ENCODE measurements at places on chromosomes 7 and 10.

DNA sequence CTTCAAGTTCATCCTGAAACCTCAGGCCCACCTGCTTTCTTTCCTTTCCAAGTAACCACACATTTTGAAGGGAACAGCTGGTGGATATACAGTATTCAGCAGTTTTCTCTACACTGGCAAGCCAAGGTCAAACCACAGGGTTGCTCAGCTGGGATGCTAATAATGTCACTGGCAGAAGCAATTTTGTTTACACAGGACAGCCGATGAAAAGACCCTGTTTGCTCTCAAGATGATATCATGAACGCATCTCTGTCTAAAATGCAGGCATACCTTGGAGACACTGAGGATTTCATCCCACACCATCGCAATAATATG lies 186.2 kb downstream of the USP6NL start:
- DNase-seq, result no peak

DNA sequence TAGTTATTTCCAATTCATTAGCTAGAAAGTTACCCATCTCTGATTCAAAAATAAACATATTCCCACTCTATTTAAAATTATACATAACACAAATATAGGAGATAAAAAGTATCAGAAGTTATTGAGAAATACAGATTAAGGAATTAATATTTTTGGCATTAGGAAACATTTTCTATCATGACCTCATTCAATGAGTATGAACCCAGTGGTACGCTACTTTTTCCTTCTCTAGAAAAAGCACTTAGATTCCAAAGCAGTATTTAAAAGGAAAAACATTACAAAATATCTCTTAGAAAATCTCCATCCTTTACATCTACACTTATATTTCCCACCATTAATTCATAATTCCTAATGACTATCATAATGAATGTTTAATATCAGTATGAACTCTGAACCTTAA lies 240.6 kb upstream of the GNAI1 start:
- DNase-seq, result no peak

DNA sequence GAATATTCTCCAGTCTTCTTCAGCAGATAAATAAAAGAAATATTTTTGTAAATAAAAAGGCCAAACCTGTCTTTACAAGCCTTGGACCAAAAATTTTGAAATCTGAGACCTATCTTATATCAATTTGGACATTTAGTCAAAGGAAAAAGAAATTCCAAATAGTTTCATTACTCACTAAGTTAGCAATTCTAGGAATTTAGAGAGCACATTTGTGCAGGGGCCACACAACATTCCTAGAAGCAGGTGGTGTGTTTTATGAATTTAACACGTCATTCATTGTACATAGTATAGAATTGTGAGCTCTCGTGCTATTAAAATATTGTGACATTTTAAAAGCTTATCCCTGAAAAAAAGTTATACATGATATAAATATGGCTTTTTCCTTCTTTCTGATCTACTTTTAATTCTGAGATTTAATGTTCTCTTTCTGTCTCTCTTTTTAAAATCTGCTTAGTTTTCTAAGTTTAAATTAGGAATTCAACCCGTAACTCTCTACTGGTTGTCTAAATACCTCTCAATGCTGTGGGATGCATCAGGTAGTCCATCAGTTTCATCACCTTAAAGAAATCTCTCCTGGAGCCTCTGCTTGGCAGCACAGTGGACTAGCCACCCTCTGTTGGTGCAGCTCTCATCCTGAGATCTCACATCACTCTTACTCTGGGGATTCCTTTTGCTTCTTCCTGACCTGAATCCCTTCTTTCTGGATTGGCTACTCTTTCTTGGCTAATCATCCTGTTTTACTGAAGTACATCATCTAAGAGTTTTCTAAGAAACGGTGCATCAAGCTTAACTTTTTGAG lies 124.5 kb downstream of the SEMA3E start:
- no peak for DNase-seq

DNA sequence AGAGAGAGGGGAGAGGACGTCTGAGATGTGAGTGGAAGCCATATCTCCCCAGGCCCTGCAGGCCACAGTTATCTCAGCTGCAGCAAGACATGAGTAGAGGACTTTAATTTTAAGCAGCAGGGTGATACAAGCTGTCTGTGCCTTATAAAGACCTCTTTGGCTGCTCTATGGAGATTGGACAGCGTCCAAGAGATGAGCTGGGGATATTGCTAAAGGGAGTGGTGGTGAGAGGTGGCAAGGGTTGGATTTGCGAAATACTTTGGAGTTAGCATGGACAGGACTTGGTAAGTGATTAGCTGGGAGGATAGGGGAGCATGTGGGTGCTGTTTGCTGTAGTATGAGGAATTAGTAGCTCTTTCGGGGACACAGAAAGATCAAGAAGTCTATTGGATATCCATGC lies 191.8 kb downstream of the CACNB2 start:
- DNase-seq, result no peak

- DNase-seq, result no peak
These were observed 42.8 kb upstream of the POM121L12 start for GRCh38 chr7:52992479-52993162.

DNA sequence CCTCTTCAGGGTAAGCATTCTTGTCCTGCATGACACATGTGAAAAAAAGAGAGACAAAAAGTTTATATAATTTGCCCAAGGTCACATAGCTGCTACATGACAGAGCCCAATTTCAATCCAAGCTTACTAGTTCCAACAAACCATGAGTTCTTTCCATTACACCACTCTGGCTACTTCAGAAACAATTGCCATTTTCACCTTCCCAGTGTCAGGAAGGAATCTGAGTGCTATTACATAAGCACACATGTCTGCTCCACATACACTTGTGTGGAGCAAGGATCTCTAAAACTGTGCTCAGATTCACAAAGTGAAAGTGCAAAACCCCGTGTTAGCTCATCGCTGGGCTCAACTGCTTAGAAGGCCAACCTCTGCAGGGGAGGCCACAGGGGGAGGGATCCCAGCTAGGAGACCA lies 356.2 kb upstream of the NFE2L3 start:
- DNase-seq, result no peak

DNA sequence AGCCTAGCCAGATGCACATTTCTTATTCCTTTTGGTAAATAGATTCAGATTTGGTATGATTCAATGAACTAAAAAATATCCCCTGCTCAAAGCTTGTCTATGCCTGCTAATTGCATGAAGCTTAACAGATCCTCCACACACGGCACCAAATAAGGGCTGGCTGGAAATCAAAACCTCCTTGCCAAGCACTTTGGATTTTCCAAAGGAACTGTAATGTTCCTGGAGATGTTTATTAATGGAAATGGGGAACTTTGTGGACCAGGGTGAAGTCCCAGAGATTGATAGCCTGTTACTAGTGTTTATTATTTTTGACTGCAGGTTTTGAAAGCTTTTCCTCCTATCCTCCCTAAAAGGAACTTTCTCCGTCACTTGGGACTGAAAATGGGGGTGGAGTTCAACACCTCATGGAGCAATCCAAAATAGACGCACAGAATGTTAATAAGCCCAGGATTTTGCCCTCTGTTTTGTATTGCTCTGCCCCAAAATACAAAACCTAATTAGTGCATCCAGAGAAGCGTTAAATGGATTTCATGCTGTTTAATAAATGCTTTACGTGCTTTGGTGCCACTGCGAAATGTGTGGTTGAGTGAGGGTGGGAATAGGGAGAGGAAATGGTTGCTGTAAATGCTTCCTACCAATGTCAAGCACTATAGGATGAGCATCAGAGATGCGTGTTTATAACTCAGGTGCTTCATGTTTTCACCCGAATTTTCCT lies 1027.7 kb downstream of the LRMDA start:
- no peak for DNase-seq

DNA sequence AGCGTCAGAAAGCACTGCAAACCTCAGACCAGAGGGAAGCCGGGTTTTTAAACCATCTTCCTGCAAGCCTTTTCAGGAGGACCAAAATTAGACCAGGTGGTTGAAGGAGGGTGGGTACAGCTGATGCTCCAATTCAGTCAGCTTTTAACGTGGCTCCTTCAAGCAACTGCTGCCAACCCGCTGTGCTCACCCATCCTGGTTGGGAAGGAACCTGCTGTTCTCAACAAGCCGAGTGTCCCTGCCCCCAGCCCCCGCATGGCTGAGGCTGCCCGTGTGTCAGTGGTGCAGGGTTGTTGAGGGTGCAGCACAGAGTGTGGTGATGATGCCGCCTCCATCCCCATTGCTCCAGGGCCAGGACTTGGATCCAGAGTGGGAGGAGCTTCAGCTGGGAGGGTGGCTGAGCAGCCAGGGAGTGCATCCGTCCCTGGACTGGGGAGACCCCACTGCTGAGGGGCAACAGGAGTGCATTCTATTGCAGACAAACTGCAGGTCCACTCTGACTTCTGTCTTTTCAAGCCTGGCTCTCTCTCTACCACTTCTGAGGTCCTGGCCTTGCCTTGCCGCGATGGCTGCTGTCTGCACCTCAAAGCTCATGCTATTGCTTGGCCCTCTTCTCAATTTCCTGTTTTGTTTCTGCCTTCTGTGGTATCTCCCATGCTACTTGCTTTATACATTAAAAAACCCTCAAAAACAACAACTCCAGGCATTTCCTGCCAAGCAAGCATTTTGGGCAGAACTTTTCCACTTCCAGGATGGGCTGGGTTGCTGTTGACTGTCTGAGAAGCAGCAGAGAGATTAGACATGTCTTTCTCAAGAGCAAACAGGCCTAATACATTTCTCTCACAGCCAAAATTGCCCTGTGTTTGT lies 134.7 kb downstream of the DNAJB6 start:
- no peak for DNase-seq

- DNase-seq, result no peak
These were observed 27.6 kb downstream of the SPAG6 start for GRCh38 chr10:22372917-22373316.

GRCh38 chr10:712089-712488 lies 22.6 kb upstream of the DIP2C start:
- no peak for DNase-seq
